Endothelial cell of umbilical vein (primary cell): ENCODE measurements at places on chromosomes 7 and 10.
A peak's percentile ranks its signal among the peaks of the same experiment; 100 is the strongest.

- DNase-seq: no peak
These were observed 22.7 kb upstream of the ADCYAP1R1 start for GRCh38 chr7:31029251-31030042.

DNA sequence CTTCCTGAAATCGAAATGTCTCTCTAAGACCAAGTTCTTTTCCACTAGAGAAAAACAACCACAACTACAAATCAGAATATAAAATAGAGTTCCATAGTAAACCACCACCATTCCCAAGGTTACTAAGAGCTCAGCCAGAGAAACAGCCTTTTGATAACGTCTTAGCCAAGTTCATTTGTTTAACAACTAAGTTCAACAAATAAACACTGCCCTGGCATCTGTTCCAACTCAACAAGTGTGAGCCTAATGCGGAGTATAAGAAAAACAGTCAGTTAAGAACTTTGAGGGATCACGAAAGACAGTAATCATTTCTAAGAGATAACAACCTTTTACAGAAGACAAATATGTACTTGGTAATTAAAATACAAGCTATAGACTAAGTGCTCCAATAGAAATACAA lies 77.3 kb downstream of the CALD1 start:
- DNase-seq: peak; percentile 50

DNA sequence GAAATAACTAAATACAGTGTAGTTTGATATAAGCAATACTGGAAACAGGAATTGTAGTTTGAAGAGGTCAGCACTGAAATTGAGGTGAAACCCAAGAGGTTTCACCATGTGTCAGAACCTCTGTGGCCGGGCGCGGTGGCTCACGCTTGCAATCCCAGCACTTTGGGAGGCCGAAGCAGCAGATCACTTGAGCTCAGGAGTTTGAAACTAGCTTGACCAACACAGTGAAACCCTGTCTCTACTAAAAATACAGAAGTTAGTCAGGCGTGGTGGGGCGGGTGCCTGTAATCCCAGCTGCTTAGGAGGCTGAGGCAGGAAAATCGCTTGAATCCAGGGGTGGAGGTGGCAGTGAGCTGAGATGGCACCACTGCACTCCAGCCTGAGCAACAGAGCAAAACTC lies 13.7 kb downstream of the AHCYL2 start:
- DNase-seq: no peak

DNA sequence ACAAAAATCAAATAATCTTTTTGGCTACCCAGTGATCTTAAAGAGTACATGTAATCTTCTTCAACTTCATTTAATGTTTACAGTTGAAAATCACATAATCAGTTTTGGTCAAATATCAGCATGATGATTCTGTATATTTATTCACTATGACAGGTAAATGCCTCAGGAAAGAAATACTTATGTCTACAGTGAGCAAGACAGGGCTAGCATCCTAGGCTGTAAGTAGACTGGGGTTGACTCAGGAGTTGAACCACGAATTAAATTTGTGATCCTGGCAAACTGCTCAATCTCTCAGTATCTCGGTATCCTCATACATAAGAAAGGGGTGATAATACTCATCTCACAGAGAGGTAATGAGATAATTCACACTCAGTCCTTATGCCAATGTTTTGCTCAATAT lies 71.8 kb downstream of the SEMA3D start:
- DNase-seq: no peak

DNA sequence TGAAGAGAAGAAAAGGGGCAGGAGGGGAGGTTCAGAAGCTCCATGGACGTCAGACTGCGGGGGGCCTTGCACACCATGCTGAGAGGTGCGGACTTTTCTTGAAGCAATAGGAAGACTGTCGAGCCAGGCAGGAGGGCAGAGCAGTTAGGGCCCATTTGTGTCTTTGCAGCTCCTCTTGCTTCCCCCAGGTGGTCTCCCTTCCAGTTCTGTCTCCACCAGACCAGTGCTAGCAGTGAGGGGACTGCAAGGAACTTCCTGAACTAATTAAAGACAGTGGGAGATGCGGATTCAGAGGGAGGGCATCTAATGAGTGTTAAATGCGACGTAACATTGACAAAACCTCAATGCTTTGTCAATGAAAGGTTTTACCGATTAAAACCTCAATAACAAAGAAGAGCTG lies 225.4 kb downstream of the USP6NL start:
- no peak for DNase-seq

- no peak for DNase-seq
These were observed 10.0 kb upstream of the DDIT4 start for GRCh38 chr10:72263613-72264241.
